ENCODE measurements at places on chromosomes 2 and 18. TPM values are rescaled to one million over a fixed set of nuclear protein-coding genes. Genes with fewer than 3 reads are reported as not detected.

MPP4 gene
- 0.09 TPM for polyA plus RNA-seq

MAP3K19 gene
- not detected for polyA plus RNA-seq

C18orf63 gene
- polyA plus RNA-seq, result not detected

BOLL gene
- 1.1 TPM for polyA plus RNA-seq

GLB1L gene
- 1.7 TPM for polyA plus RNA-seq

CCDC74B gene
- 15.1 TPM for polyA plus RNA-seq

SFT2D3 gene
- polyA plus RNA-seq, result not detected

SERPINB11 gene
- not detected for polyA plus RNA-seq

MZT2A gene
- polyA plus RNA-seq, result 141 TPM

SNTG2 gene
- 21.6 TPM for polyA plus RNA-seq

C2orf66 gene
- polyA plus RNA-seq, result not detected

STRADB gene
- 35.9 TPM for polyA plus RNA-seq

SCN7A gene
- polyA plus RNA-seq, result 0.10 TPM

Measured in GM23338 (cell line).